ENCODE measurements at places on chromosomes 2 and 18.

DNA sequence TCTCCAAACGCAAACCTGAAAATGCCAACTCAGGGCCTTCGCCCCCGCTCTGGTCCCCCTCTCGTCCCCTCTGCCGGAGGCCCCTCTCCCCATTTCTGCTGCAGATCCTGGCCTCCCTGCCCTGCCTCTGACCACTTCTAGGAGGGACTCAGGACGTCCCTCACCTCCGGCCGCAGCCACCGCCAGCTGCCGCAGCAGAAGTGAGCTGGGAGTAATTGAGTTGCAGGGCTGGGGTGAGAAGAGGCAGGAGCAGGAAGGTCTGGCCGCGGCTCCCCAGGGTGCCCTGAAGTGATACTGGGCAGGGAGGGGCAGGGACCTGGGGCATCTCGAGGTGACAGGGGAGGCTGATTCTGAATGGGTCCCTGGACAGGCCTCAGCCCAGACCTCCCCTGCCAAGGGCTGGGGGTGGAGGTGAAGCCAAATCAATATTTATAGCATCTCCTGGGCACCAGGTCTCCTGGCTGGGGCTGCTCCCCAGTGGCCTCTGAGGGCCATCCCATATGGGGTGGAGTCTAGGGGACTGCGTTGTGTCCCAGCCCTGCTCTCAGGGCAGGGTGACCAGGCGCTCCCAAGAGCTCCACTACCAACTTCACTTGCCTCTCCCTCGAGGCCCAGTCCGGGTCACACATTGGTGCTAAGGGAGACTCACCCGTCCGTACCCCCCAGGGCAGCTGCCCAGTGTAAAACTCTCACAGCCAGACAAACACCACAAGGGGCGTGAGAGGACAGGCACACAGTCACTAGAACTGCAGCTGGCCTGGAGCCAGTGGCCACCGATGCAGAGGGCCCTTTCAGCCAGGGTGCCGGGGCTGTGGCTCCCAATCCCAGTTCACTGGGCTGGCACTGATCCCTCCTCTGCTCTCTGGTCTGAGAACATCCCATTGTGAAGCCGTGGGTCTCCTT lies 33.0 kb downstream of the KCNIP3 start:
- DNase-seq = no peak

DNA sequence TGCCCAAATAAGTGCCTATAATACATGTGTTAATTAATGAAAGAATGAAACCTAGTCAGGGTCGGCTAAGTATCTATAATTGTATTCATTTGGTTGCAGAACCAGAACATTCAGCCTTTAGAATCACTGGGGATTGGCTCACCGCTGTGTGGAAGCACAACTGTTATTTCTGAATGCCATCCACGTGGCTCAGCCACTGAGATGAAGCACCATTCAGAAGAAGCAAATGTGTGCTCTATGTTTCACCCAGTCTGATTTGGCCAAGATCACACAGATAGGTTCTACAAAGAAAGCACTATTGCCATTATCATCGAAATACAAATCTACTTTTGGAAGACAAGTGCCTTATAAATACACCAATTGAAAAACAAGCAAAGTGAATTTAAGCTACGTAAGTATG lies 30.6 kb upstream of the SPOPL start:
- DNase-seq = no peak

GRCh38 chr2:1709946-1710560 lies 34.3 kb downstream of the PXDN start:
- DNase-seq = no peak

GRCh38 chr2:138814123-138814898 lies 34.1 kb upstream of the NXPH2 start:
- no peak for DNase-seq

DNA sequence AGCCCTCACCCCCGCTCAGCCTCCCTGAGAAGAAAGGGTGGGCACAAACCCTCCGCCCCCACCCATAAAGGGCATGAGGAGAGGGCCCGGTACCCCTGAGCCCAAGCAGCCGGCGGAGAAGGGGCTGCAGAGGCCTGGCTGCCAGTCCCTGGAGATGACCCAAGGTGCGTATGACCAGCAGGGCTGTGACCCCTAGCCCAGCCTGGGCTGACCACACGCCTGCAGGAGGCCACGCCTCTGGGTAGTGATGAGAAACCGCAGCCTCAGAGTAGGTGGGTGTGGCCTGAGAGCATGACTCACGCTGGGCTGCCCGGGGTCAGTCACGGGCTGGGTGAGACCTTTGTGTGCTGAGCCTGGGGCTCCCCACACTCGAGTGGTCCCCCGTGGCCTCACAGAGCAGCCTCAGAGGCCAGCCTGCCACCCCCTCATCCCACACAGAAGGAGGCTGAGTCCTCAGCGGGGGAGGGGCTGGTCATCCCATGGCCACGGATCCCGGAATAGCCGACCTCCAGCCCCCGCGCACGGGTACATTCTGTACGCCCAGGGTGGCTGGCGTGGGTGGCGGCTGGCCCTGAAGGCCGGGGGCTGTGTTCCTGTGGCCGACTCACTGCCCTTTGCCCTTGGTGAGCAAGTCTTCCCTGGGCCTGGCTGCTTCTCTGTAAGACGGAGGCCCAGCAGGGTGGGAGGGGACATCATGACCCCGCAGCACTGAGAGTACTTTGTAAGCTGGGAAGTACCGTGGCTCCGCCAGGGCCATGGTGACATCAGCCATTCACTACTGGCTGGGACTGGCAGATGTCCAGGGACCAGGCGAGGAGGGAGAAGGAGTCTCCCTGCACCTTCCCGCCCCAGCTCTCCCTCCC lies 110.8 kb upstream of the OTOS start:
- DNase-seq = no peak

GRCh38 chr2:195308163-195308562 lies 348.9 kb upstream of the SLC39A10 start:
- DNase-seq = no peak

- DNase-seq = no peak
Observed at GRCh38 chr2:240183875-240184590, 43.6 kb upstream of the OTOS start.
